ENCODE measurements at places on chromosomes 1 and 21. TPM values are rescaled to one million over a fixed set of nuclear protein-coding genes. Genes with fewer than 3 reads are reported as not detected.
A peak's percentile ranks its signal among the peaks of the same experiment; 100 is the strongest.

TNN gene
- total RNA-seq: 6.4 TPM

GRCh38 chr1:20834780-20835179, 47.7 kb upstream of the HP1BP3 start:
- no peak for DNase-seq

DHDDS gene
- total RNA-seq: 21.8 TPM

GRCh38 chr1:67683766-67684525, 1.1 kb upstream of the GADD45A start:
- peak; percentile 50 for DNase-seq

- DNase-seq: no peak
Measured at GRCh38 chr1:52424813-52425212, 20.4 kb downstream of the PRPF38A start.

DNA sequence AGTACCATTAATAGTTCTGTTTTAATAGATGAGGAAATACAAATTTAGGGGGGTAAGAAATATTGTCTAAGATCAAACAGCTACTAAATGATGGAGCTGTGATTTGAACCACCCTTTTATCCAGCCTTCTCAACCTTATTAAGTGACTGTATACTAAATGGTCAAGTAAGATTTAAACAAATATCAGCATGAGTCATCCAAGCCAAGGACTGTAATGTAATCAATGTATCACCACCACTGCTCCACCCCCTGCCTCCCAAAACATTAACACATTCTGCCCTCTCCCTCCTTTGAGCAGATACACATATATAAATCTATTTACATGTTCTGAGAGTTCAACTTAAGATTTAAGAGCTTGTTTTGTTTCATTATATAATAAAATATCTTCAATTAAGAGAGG, 58.9 kb downstream of the LRRC40 start:
- no peak for DNase-seq

PTGS2 gene
- total RNA-seq: 1.1 TPM

DNA sequence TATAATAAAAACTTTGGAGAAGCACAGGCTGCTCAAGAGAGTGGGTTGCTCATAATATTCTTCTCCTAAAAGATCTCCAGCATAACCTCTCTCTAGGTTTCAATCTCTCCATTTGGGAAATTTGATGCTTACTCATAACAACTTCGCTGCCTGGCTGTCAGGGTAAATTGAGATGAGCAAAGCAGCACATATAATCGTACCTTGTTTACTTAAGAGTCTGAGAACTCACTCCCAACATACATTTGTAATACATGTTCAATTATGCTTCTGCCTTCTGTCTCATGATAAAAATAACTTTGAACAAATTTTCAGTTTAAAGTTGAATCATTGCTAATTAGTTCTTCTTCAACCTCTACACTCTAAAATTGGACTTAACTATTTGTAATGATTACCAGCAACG, 68.9 kb downstream of the DUSP10 start:
- DNase-seq: no peak

RBM11 gene
- total RNA-seq: 0.13 TPM

TFAP2E gene
- 0.40 TPM for total RNA-seq
